Smooth muscle cell of the umbilical artery (primary cell): ENCODE measurements at places on chromosomes 1 and 21. TPM values are rescaled to one million over a fixed set of nuclear protein-coding genes. Genes with fewer than 3 reads are reported as not detected.

FGR gene
- total RNA-seq, result not detected in 2 replicates

AMY1A gene
- not detected in 2 replicates for total RNA-seq

CA6 gene
- not detected in 2 replicates for total RNA-seq

NTMT2 gene
- total RNA-seq, result not detected in 2 replicates

SELENOF gene
- total RNA-seq, result 200 and 243 TPM in 2 replicates

RIMKLA gene
- total RNA-seq, result under 0.01 and 0.05 TPM in 2 replicates

TMEM269 gene
- not detected in 2 replicates for total RNA-seq

RUNX1 gene
- total RNA-seq, result 49.0 and 54.0 TPM in 2 replicates

ATF6 gene
- 27.6 and 29.9 TPM in 2 replicates for total RNA-seq

TADA1 gene
- total RNA-seq, result 8.3 and 9.6 TPM in 2 replicates

ANKRD45 gene
- total RNA-seq, result under 0.01 and 2.6 TPM in 2 replicates

IL12RB2 gene
- total RNA-seq, result not detected in 2 replicates

RAB3GAP2 gene
- total RNA-seq, result 52.6 and 58.7 TPM in 2 replicates

BCAR3 gene
- total RNA-seq, result 25.5 and 77.1 TPM in 2 replicates

FALEC gene
- total RNA-seq, result not detected in 2 replicates

SLC16A4 gene
- total RNA-seq, result 5.9 and 10.4 TPM in 2 replicates

CYP4Z1 gene
- total RNA-seq, result not detected in 2 replicates

TYW3 gene
- 10.7 and 20.1 TPM in 2 replicates for total RNA-seq

NTNG1 gene
- total RNA-seq, result 0.30 and 2.2 TPM in 2 replicates

LCE1D gene
- not detected in 2 replicates for total RNA-seq

ARHGEF10L gene
- total RNA-seq, result 15.4 and 22.3 TPM in 2 replicates

ST6GALNAC3 gene
- total RNA-seq, result 2.1 and 2.5 TPM in 2 replicates

KIF26B gene
- total RNA-seq, result 66.8 and 71.3 TPM in 2 replicates

OR2M3 gene
- total RNA-seq, result not detected in 2 replicates

SERINC2 gene
- total RNA-seq, result 2.7 and 8.5 TPM in 2 replicates

IBA57 gene
- total RNA-seq, result 4.8 and 8.3 TPM in 2 replicates

CAMK1G gene
- 4.2 and 13.1 TPM in 2 replicates for total RNA-seq

CD53 gene
- total RNA-seq, result not detected in 2 replicates

PLPPR5 gene
- 0.05 TPM in 1 of 2 replicates, not detected in the other for total RNA-seq

NBPF6 gene
- not detected in 2 replicates for total RNA-seq

MAN1A2 gene
- 79.3 and 82.0 TPM in 2 replicates for total RNA-seq

LCE1B gene
- not detected in 2 replicates for total RNA-seq

FCAMR gene
- total RNA-seq, result not detected in 2 replicates

CSF3R gene
- 0.30 TPM in 1 of 2 replicates, not detected in the other for total RNA-seq

MTARC1 gene
- 0.89 and 2.5 TPM in 2 replicates for total RNA-seq

SLAMF9 gene
- total RNA-seq, result 0.09 TPM in 1 of 2 replicates, not detected in the other

COL16A1 gene
- total RNA-seq, result 200 and 541 TPM in 2 replicates

SEC16B gene
- 3.3 and 3.6 TPM in 2 replicates for total RNA-seq

KCNE2 gene
- total RNA-seq, result not detected in 2 replicates

PWP2 gene
- total RNA-seq, result 4.8 and 6.7 TPM in 2 replicates

AKIRIN1 gene
- total RNA-seq, result 56.4 and 82.3 TPM in 2 replicates

KCND3 gene
- 0.14 TPM in 1 of 2 replicates, not detected in the other for total RNA-seq

MX2 gene
- 4.8 and 5.3 TPM in 2 replicates for total RNA-seq
